ENCODE measurements at places on chromosomes 5 and 9.

GRCh38 chr9:83706676-83707517 lies 861 bp downstream of the UBQLN1 start:
- DNase-seq: peak; percentile 55

GRCh38 chr5:63963080-63963735 lies 963 bp upstream of the HTR1A start:
- no peak for DNase-seq

GRCh38 chr9:105064248-105065097 lies 136.5 kb upstream of the ABCA1 start:
- peak; percentile 86 for DNase-seq

- DNase-seq: no peak
Observed at GRCh38 chr5:158487664-158488063, 612.1 kb downstream of the EBF1 start.

GRCh38 chr5:103891151-103891550 lies 328.6 kb upstream of the NUDT12 start:
- DNase-seq: no peak

GRCh38 chr5:175640106-175640775 lies 17.6 kb upstream of the HRH2 start:
- no peak for DNase-seq

- no peak for DNase-seq
Observed at GRCh38 chr5:127536687-127537086, 19.2 kb downstream of the PRRC1 start.

GRCh38 chr9:124225945-124226344 lies 31.8 kb upstream of the NEK6 start:
- DNase-seq: no peak

GRCh38 chr5:139416651-139417050 lies 12.8 kb upstream of the SPATA24 start:
- DNase-seq: no peak

GRCh38 chr9:82732928-82733327 lies 330.0 kb downstream of the RASEF start:
- no peak for DNase-seq

- no peak for DNase-seq
Observed at GRCh38 chr9:88870627-88871026, 120.6 kb upstream of the S1PR3 start.

DNA sequence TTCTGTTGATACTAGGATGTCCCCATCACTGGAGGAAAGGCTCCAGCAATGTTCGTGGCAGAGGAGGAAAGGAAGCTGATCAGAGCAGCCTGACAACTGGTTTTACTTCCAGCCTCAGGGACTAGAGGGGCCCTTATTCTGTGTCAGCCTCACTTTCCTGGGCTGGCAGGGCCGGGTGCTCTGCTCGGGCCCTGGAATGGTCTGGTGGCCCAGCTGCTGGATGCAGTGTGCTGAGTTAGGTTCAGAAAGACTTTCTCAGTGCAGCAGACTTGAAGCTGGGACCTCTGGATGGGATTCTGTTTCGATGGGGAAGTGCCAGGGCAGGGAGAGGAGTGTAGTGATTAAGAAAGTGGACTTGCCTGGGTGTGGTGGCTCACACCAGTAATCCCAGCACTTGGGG lies 81.0 kb downstream of the MACROH2A1 start:
- DNase-seq: no peak

- DNase-seq: no peak
Observed at GRCh38 chr5:73272351-73272750, 99.4 kb downstream of the TMEM174 start.

- DNase-seq: no peak
Observed at GRCh38 chr9:133457233-133457632, 2.5 kb upstream of the CACFD1 start.

DNA sequence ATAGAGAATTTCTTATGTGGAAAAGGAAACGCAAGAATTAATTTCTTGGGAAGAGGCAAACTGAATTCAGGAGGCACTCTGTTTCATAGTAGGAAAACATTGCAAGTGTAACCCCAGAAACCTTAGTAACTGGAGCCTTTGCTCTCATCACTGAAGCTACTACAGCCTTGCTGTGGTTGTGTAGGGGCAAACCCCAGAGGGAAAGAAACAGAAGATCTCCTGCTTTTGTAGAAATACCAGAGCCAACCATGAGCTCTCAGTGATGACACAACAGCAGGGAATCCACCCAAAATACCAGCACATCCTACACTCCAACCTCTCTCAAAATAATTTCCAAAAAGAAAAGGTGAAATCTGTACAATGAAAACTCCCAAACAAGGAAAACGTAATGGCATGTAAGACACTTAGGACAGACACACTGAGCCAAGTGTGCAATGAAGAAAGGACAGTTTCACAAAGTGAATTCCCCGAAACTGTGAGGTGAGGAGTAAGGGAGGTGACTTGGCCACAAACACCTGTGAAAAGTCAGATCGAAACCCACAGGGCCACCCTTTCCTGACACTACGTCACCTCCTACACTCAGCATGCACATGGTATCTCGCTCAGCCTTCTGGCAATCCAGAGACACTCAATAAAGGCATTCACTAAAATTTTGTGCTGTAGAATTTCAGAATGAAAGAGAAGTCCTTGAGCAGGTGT lies 8.5 kb upstream of the ACSL6 start:
- DNase-seq: no peak

DNA sequence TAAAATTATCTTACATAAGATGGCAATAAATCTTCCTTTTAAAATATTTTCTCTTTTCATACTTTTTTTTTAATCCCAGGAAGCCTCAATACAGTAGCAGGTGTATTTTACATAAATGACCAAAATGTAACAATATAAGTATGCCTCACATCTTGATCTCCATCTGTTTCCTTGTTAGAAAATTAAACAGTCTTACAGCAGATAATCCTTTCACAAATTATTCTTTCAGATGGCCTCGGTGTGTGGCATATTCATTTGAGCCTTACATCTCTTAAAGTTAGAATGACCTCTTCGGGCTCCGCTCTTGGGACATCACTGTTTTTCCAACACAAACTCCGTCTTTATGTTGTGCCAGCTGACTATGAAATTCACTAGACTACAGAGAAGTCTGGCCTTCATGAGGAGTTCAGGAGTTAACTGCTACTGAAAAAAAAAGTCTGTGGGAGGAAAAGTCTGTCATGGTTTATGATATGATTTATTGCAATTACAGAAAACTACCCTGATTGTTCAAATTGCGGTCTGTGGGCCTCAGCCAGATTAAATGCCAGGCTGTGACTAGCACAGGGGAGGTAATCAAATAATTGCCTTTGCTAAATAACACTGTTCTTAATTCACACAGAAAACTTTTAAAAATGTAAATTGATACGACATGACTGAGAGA lies 292.9 kb upstream of the PUM3 start:
- no peak for DNase-seq

DNA sequence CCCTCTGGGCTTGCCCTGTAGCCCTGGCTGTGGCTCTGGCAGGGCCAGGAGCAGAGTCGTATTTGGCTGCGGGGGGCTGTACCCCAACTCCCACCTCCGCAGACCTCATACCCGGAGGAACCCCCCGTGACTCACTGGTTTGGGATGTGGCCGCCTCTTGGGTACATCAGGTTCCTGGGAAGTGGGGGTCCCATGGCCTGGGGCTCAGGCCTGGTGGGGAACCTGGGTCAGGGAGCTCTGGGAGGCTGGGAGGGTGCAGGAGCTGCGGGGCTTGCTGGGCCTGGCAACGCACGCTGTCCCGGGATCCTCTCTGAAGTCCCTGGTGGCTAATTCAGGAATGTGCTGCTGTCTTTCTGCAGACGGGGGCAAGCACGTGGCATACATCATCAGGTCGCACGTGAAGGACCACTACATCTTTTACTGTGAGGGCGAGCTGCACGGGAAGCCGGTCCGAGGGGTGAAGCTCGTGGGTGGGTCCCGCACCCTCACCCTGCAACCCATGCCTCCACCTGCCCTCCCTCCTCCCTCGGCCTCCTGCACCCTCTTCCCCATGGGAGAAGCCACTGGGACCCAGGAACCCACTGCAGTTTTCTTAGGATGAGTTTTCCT lies 2.4 kb downstream of the LCN1 start:
- DNase-seq: no peak

DNA sequence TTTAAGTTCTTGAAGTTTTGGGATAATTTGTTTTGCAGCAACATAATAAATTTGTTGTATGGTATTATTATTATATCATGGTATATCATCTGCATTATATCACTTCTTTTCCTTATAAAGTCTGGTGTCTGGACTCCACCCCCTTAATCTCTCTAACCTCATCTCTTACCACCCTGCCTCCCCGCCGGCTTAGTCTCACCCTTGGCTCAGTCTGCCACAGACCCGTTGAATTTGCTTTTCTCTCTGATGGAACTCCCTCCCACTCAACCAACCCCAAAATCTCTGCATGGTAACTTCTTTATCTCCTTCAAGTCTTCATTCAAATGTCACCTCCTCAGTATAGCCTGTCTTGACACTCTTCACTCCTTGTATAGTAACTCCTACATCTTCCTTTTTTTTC lies 29.6 kb upstream of the MATR3 start:
- no peak for DNase-seq
